SIG-M5 (cell line): ENCODE measurements at places on chromosomes 6 and 20.

- DNase-seq: no peak
These were observed 87.6 kb downstream of the ERMARD start for GRCh38 chr6:169839029-169839481.

GRCh38 chr20:44644667-44645131, 6.8 kb downstream of the ADA start:
- no peak for DNase-seq

GRCh38 chr6:54850114-54850513, 3.5 kb downstream of the FAM83B start:
- DNase-seq: no peak

GRCh38 chr20:35253010-35253409, 24.9 kb downstream of the MMP24OS start:
- no peak for DNase-seq

GRCh38 chr6:110581679-110582078, 105.3 kb upstream of the SLC22A16 start:
- DNase-seq: no peak

DNA sequence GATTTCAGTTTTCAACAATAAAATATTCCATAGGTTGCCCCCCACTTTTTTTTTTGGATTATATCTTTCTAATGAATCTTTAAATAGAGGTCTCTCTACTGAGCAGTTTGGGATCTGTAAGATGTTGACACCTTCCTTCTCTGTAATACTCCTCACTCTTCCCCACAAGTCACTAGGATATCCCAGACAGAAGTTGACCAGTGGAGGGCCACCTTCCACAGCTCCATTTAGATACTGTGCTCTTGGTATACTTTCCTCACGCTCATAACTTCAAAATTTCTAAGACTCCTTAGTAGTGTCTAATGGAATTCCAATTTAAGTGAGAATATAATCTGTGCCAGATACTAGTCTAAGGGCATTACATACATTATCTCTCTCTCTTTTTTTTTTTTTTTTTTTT, 159.0 kb upstream of the BEND3 start:
- no peak for DNase-seq

DNA sequence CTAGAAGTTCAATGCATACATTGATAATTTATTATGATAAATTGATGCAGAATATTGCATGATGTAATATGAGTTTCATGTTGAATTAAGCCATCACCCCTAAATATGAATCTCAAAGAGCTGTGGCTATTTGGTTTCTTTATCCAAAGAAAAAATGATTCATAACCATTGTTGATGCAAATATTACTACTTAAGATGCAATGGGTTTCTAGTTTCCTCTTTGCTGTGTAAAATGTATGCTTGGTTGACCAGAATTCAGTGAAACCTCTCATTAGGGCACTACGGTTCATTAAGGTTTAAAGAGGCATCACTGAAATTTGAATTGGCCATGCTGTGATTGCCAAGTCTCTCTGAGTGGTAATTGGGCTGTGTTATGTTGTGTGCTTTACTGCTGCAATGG, 492.5 kb upstream of the FLRT3 start:
- no peak for DNase-seq
